ENCODE measurements at places on chromosomes 5 and 9. TPM values are rescaled to one million over a fixed set of nuclear protein-coding genes. Genes with fewer than 3 reads are reported as not detected.
A peak's percentile ranks its signal among the peaks of the same experiment; 100 is the strongest.

DNA sequence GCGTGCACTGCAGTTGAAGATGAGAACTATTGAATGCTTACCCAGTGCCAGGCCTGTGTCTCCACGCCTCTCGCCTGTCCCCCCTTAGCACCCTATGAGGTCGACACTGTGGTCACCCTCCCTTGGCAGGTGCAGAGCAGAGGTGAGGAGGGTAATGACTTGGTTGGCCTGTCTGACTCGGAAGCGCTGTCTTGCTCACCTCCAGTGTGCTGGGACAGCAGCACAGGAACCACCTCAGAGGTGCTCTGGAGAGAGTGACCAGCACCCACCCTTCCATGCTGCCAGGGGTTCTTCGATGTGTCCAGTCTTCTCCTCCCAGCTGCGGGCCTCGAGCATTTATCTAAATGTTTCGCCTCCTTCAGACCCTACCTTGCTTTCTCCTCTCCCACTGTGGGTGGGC, 178.3 kb upstream of the IRX2 start:
- no peak overlapping the region for H3K27ac ChIP-seq
- peak; percentile 49 for DNase-seq
- H3K4me1 ChIP-seq: no peaks in the 10 kb centered on the region
- H3K27me3 ChIP-seq: no peaks in the 10 kb centered on the region
- no peaks in the 10 kb centered on the region for H3K36me3 ChIP-seq

TRIM7 gene
- total RNA-seq: 4.0 TPM

TMEM174 gene
- total RNA-seq: not detected

- H3K27ac ChIP-seq: no peak overlapping the region
- H3K4me1 ChIP-seq: peaks cover 35% of the 10 kb centered on the region
- DNase-seq: no peak
- no peak overlapping the region for H3K4me3 ChIP-seq
- peaks cover 2% of the 10 kb centered on the region for H3K36me3 ChIP-seq
Measured at GRCh38 chr5:150622157-150622556, 18.3 kb upstream of the SYNPO start.

DNA sequence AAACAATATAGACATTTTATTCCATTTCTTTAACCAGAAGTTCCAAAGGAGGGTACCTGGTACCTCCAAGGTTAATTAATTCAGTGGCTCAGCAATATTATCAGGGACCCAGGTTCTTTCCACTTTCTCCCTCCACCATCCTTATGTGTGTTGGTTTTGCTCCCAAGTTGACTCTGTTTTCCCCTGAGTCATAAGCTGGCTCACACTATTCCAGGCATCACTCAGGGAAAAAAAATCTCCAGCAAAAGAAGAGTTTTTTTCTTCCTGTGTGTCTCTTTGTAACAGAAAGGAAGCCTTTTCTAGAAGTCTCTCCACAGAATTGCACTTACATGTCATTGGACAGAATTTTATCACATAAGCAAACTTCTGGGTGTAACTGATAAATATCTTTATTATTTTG, 31.2 kb upstream of the GALNT10 start:
- no peak overlapping the region for H3K4me3 ChIP-seq
- peaks cover 69% of the 10 kb centered on the region for H3K27me3 ChIP-seq
- H3K4me1 ChIP-seq: no peaks in the 10 kb centered on the region

GRCh38 chr5:168104811-168105481, 186.5 kb upstream of the WWC1 start:
- H3K4me3 ChIP-seq: no peak overlapping the region
- H3K27ac ChIP-seq: no peak overlapping the region
- H3K36me3 ChIP-seq: no peaks in the 10 kb centered on the region
- DNase-seq: no peak
- H3K4me1 ChIP-seq: peaks cover 14% of the 10 kb centered on the region
- H3K27me3 ChIP-seq: peaks cover 2% of the 10 kb centered on the region

ZNF608 gene
- total RNA-seq: 64.4 TPM

- H3K27me3 ChIP-seq: no peaks in the 10 kb centered on the region
- H3K27ac ChIP-seq: peak overlapping the region; percentile 77
- peak overlapping the region; percentile 82 for H3K4me3 ChIP-seq
- DNase-seq: no peak
- no peaks in the 10 kb centered on the region for H3K36me3 ChIP-seq
Measured at GRCh38 chr9:133148199-133149129, 15.2 kb downstream of the GBGT1 start.

PCDH1 gene
- 6.3 TPM for total RNA-seq

DNA sequence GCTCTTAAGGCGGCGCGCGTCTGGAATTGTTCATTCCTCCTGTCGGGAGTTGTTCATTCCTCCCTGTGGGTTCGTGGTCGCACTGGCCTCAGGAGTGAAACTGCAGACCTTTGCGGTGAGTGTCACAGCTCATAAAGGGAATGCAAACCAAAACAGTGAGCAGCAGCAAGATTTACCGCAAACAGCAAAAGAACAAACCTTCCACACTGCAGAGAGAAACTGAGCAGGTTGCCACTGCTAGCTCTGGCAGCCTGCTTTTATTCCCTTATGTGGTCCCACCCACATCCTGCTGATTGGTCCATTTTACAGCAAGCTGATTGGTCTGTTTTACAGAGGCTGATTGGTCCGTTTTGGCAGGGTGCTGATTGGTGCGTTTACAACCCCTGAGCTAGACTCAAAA, 1365.3 kb upstream of the WWC1 start:
- H3K27ac ChIP-seq: no peak overlapping the region
- H3K4me3 ChIP-seq: no peak overlapping the region
- H3K36me3 ChIP-seq: no peaks in the 10 kb centered on the region
- no peaks in the 10 kb centered on the region for H3K4me1 ChIP-seq
- no peak for DNase-seq
- H3K27me3 ChIP-seq: no peaks in the 10 kb centered on the region

DNA sequence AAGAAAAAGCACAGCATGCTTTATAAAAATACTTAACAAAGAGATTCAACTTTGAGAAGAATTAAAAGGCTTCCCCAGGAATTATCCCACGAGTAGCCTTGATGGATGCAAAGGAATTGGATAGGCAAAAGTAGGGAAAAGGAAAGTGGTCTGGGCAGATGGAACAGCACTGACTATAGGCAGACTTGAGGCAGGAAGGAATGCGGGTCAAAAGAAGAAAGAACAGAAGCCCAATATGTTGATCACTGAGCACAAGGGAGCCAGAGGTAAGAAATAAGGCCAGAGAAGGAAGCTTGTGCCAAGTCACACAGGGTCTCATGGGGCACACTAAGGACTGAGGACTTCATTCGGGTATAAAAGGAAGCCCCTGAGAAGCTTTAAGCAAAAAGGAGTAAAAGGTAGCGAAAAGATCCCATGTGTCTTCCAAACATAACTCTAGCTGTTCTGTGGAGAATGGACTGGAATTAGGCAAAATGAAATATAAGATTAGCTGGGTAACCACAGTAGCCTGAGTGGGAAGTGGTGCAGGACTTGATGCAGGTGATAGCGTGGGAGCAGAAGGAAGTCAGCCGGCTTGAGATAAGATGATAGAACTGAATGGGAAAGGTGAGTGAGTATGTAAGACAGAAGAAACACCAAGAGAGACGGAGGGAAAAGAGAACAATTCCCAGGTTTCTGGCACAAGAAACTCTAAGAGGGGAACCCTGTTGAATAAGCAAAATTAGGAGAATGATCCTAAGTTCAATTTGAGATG, 106.6 kb downstream of the DENND1A start:
- DNase-seq: no peak
- no peak overlapping the region for H3K27ac ChIP-seq
- peaks cover 10% of the 10 kb centered on the region for H3K36me3 ChIP-seq

ENG gene
- 140 TPM for total RNA-seq

DDX46 gene
- 55.3 TPM for total RNA-seq

- no peak overlapping the region for H3K27ac ChIP-seq
- H3K36me3 ChIP-seq: no peaks in the 10 kb centered on the region
- DNase-seq: no peak
- H3K27me3 ChIP-seq: peaks cover 15% of the 10 kb centered on the region
- no peak overlapping the region for H3K4me3 ChIP-seq
Measured at GRCh38 chr9:70940605-70941004, 180.8 kb downstream of the TRPM3 start.

DNA sequence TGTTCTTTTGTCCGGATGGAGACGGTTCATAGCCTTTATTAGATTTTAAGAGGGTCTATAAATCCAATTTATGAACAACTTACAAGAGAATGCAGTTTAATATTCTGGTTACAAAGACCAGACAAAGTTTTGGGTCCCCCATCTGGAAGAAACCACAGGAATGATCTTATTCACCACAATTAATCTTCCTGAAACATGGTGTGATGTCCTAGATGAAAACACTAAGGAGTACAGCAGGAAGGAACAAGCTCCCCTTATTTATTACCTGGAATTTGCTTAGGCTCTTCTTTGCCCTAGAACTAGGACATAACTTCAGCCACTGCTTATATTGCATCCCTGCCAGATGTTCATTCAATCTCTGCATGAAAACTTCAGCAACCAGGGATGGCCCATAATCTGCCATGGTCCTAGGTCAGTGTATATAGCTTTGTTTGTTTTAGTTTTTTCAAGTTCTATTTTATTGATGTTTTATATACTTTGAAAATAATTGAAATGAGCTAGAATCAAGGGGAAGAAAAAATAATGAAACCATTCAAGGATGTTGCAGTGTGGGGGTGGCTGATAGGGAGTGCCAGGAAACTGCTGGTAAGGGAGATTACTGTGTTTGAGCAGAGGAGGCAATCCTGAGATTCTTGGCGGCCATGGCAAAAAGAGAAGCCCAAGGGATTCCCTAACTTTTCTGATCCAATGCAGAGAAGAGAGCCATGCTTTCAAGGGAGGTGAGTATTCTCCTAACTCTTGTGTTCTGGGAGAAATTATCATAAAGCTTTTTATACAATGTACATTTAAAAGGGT, 16.8 kb downstream of the TXNDC8 start:
- no peaks in the 10 kb centered on the region for H3K36me3 ChIP-seq
- no peak overlapping the region for H3K4me3 ChIP-seq
- H3K27me3 ChIP-seq: peaks cover 23% of the 10 kb centered on the region
- no peaks in the 10 kb centered on the region for H3K4me1 ChIP-seq

IFNA2 gene
- total RNA-seq: not detected

DNA sequence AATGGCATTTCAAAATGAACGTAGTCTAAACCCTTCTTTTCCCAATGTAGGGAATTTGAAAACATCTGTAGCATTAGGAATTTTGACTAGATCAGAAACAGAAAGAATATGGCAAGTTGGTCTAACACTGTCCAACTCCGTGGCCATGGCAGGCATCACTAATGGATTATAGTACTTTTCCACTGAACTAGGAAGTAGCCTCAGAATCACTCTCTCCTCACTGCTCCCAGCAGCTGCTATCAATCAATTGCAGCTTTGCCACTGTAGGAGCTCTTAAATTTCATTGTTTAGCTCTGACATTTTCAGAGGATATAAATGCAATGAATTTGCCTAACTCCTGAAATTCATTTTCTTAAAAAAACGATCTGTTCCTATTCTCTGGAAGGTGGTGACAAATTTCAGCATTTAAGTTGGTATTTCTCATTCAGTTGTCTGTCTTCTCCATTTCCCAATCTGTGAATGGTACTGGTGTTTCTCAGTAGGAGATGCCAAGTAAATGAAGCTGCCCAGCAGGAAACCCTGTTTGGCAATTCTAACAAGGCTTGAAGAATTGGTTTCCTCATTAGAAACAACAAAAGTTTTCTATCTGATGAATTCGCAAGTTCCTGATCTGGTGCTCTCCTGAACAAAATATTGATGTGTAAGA, 64.7 kb downstream of the TLR4 start:
- DNase-seq: no peak
- H3K36me3 ChIP-seq: no peaks in the 10 kb centered on the region
- H3K4me3 ChIP-seq: no peak overlapping the region
- H3K27me3 ChIP-seq: no peaks in the 10 kb centered on the region
- peak overlapping the region; percentile 39 for H3K27ac ChIP-seq

DNA sequence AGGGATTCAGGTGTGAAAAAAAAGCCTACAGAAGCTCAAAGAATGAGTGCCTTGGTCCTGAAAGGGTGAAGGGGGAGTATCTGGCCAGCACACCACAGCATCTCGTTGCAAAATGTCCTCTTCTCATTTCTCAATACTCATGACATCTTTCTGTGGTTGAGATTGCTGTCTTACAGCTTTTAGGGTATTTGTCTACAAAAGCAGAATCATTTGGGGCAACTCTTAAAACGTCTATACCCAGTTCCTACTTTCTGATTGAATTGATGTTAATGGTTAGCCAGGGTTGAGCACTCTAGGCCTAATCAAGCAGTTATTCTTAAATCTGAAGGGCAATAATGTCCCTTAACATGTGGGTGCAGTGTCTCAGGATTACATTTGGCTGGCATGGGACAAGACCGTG, 21.2 kb upstream of the PCSK5 start:
- H3K27me3 ChIP-seq: peaks cover 28% of the 10 kb centered on the region
- DNase-seq: no peak
- H3K4me1 ChIP-seq: peaks cover 3% of the 10 kb centered on the region
- no peak overlapping the region for H3K4me3 ChIP-seq

GRCh38 chr9:105290418-105290817, 46.0 kb downstream of the SLC44A1 start:
- peaks cover 8% of the 10 kb centered on the region for H3K4me1 ChIP-seq
- H3K27me3 ChIP-seq: no peaks in the 10 kb centered on the region
- DNase-seq: no peak
- no peaks in the 10 kb centered on the region for H3K36me3 ChIP-seq

DNA sequence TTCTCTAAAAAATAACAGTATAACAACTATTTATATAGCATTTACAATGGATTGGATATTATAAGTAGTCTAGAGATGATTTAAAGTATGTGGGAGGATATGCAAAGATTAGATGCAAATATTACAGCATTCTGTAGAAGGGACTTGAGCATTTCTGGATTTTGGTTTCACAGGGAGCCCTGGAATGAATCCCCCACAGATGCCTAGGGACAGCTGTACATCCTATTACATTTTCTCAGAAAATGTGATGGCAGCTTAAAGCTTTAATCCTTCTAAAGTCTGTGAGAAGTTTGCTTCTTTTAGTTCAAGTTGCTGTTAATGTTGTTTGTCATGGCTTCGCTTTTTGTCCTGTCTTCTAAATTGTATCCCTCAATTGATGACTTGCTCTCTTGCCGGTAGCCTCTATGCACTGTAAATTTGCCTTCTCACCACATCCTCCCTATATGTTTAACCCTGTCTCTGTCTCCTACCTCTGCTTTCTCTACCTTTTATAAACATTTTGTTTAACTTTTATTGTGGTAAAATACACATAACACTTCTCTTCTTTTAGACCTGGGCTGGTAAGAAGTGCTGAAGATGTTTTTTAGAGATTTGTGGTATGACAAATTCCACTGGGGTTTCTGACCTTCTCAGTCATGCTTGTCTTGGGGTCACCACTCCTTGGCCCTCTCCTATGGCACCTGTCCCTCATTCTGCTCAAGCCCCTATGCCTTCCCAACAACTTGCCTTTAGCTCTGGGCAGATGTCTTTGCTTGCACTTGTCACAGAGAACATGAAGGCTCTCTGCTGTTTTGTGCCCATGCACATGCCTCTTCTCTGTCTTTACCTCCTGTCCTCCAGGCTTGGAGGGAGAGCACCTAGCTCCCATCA, 37.9 kb downstream of the LNPEP start:
- H3K27me3 ChIP-seq: no peaks in the 10 kb centered on the region
- no peak for DNase-seq

GRCh38 chr9:135536216-135536615, 9.7 kb upstream of the OBP2A start:
- no peaks in the 10 kb centered on the region for H3K4me1 ChIP-seq
- peaks cover 15% of the 10 kb centered on the region for H3K27me3 ChIP-seq
- no peak overlapping the region for H3K4me3 ChIP-seq
- no peak for DNase-seq
